ENCODE measurements at places on chromosomes 4 and X.

DNA sequence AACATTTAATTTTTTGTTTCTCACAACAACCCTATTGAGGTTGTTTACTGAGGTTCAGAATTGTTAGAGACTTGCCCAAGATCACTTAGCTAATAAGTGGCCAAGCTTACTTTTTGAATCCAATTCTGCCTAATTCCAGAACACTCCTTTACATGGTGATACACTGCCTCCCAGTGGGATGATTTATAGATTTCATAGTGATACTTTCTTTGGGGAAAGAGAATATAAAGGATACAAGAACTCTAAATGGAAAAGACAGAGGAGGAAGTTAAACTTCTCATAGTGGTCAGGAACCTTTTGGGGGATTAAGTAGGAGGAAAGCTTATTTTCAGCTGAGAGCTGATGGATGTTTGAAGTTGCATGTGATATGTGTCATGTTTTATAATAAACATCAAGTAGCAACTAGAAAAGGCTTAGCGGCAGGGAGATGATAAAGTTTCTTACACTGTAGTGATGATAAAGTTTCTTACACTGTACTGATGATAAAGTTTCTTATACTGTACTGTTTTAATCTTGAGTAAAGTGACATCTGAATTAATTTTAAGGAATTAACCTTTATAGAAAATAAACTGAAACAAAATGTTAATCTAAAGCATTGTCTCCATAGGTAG, 15.3 kb downstream of the STAG2 start:
- no peak for DNase-seq

DNA sequence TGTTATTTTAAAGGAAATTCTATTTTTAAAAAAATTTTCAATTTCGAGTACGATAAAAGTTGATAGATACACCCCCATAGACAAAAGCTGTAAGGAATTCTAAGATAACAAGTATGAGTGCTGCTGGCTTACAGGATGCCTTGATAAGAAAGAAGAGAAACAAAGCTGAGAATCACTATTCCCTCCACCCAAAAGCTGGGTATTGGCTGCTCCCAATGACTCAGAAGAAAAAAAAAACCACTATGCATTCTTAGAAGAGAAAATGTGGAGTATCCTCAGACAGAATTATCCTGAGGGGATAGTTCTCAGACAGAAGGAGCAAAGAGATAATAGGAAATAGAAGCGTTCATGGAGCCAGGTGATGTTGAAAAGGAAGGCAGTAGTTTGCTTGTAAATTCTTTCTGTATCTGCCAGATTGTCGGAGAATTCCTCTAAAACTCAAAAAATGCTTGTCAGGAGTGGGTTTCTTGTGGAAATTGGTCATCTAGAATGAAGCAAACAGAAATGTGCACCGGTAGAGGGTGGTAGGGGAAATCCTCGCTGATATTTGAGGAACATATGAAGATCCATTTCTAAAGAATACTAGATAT, 217.5 kb upstream of the ADAMTS3 start:
- no peak for DNase-seq

DNA sequence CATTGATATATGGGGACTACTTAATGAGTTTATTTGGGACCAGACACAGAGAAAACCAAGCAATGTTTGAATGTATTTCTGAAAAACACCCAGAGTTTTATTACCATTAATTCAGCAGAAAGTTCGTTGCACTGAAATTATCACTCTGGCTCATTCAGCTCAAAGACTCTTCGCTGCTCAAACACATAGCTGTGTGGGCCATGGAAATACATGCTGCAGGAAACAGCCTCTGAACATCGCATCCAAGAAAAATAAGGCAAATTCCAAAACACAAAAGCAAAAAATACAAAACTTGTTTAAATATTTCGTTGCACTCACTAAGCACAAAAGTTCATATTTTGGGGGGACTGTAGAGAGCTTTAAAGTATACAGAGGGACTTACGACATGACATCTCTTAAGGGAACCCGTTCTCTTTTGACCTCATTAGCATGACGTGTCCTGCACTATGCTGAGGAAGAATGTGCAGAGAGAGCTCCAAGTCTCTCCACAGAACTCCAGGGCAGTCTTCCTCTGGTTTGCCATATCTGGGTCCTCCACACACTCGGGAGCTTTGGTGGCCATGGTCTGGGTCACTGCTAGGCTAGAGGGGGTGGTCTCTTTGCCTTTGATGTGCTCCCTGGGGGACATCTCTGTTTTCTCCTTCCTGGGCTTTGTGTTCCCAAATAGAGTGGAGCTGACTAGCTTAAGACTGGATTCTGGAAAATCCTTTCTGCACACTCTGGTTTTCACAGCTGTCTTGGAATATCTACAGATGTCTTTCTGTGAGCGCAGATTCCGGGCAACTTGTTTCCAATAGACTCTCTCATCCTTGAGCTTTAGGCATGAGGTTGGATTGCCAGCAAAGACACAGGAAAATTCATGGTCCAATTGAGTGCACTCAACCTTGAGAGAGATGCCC, 2.8 kb downstream of the FGFBP1 start:
- no peak for DNase-seq

GRCh38 chr4:74659576-74660411, 134.5 kb downstream of the BTC start:
- no peak for DNase-seq

GRCh38 chrX:19956306-19956705, 34.6 kb downstream of the BCLAF3 start:
- DNase-seq = no peak

- DNase-seq = no peak
These were observed 9.9 kb downstream of the CTSO start for GRCh38 chr4:155943605-155944291.

DNA sequence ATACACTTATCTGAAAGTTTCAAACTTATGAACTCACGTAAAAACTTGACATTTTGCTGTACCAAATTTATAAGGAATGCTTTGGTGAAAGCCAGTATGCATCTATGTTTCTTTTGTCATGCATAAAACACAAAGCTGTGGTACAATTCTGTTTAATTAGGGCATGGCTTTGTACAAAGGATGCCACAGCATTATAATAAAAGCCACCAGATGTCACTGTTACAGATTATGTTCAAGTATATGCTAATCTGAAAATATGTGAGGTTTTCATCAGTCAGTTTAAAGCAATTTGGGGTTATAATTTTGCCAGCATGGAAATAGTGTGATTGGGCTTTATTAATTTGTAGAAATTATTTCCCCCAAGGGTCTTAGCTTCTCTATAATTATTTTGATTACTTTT, 69.0 kb downstream of the ATOH1 start:
- no peak for DNase-seq

- no peak for DNase-seq
These were observed 45.7 kb downstream of the SSX7 start for GRCh38 chrX:52608961-52609360.

GRCh38 chr4:17769406-17770174, 11.8 kb downstream of the FAM184B start:
- no peak for DNase-seq

DNA sequence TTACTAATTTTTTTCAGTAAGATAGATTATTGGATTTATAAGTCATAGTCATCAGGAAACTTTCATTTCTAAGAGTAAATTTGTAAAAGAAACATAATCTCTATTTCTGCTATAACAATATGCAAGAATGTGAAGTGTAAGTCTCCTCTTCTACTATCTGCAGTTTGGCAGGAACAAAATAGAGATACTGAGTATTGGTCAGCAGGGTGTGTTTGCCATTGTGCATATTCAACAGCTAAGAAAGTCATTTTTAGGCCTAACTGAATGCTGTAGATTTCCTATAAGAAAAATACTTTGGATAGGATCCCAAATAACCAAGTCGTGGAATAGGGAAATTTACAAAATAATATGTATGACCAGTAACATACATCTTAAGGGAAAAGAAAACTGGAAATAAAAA, 253.3 kb upstream of the EPHA5 start:
- no peak for DNase-seq

- no peak for DNase-seq
These were observed 31.3 kb downstream of the JADE1 start for GRCh38 chr4:128840711-128841318.

DNA sequence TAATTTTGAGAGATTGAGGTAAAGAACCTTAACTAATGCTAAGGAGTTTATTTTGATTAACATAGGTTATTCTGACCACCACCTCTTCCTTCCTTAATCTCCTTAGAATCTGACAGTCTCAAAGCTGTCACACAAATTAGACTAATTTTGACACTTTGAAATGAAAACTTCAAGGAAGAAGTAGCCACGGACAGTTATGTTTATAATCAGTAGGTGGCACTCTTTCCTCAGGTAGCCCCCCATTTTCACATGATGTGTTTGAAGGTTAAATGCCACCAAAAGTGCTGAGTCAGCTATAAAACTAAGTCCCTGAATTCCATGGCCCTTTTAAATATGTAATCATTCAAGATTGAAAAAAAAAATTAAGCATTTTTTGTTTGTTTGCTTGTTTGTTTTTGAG, 22.4 kb downstream of the TMEM33 start:
- no peak for DNase-seq

- no peak for DNase-seq
These were observed 33.4 kb downstream of the ARHGEF6 start for GRCh38 chrX:136747003-136747986.

DNA sequence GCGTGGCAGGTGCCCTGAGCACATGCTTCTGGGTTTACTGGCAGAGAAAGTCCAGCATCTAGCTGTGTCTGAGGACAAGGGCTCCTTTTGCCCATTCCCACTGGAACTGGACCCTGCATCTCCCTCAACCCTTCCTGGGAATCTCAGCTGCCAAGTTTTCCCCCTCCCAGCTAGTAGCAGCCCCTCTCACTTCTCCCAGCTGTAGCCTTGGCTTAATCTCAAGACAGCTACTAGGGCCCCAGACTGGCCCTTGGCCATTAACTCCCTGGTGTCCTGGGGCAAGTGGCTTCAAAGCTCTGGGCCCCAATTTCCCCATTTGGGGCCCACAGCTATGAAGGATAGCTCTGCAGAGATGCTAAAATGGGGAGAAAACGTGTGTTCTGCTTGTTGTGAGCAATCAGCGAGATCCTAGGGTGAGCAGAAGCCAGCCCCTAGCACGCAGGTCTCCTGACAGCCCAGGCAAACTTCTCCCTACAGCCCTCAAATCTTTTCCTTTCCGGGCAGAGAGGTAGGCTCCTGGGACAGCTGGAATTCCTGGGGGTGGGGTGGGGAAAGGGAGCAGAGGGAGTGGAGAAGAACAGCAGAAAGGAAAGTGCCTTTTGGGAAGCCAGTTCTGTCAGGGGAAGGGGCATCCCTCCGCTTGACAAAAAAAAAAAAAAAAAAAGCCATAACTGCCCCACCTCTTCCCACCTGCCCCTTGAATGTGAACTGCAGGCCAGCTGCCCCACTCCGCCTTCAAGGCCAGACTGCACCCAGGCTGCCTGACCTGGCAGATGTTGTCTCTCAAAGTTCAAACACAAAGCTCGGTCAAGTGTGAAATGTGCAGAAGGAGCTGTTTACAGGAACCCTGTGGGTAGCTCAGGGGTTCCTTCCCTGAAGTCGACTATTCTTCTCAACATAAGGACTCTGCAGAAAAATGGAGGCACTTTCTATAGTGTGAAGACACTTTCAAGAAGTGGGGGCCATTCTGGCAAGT, 16.6 kb downstream of the FGD1 start:
- no peak for DNase-seq

DNA sequence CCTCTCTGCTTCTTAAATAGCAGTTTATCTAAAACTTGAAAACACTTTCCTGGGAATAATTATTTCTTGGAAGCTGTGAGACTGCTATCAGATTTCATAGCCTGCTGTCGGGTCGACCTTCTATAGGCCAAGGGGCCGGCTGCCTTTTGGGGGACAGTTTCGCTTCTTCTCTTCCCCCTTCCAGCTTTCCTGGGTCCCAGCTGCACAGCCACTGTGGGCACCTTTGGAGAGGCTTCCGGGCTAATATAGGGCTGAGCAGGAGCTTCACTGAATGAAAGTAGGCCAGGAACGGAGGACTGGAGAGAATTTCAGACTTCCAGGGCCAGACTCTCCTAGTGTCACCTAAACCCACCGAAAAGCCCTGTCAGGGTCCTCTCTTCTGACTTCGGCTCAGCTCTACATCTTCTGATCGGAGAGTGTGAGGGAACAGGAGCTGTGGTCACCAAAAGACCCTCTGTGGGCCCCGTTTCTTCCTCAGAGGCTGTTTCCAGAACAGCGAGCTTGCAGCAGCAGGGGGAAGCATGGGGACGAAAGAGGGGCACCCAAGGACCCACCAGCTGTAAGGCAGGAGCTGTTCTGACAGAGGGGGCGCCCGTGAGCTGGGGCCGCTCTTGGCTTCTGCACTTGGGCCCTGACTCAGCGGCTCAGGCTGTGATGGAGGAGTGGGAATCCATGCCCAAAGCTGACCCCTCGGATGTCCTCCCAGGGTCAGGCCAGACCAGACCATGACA, 620.6 kb downstream of the BCOR start:
- no peak for DNase-seq

DNA sequence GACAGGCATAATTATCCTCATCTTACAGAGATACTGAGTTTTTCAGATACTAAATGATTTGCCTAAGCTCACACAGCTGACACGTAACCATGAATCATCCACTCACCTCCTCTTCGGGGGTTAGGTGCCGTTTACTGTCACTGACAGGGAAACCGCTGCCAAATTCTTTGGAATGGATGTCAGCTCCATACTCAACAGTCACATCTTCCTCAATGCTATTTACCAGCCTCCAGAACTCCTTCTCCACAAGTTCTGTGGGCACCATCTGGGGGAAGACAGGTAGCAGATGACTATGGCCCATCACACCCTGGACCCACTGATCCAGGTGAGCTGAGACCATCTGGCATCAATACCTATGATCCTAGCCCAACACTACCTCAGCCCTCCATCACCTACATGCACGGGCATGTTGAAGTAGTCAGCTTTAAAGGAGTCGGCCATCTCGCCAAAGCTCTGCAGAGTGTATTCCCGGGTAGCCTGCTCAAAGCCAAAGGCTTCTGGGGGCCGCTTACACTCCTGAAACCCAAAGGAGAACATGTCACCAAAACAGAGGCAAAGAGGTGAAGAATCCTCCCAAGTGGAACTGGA, 13.5 kb downstream of the KDM5C start:
- no peak for DNase-seq

GRCh38 chr4:3471886-3472285, 8.8 kb downstream of the DOK7 start:
- no peak for DNase-seq

- DNase-seq = no peak
These were observed 4.8 kb upstream of the TENM3 start for GRCh38 chr4:182238355-182238931.

GRCh38 chrX:11890836-11891514, 132.9 kb downstream of the MSL3 start:
- DNase-seq = no peak

DNA sequence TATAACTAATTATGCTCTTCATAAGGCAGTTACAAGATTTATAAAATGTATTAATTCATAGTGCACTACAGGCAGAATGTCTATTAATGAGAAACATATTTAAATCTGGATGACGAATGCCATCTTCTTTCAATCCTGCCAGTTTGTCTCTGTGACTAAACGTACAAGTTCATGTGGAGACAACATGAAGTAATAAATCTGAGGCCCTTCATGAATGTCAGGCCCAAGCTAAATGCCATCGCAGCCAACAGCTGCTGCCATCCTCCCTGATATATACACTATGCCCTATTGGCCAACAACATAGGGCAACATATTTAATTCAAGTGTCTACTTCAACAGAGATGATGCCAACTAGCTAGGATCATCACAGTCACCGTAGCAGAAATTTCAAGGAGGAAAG, 43.7 kb downstream of the TSPAN5 start:
- no peak for DNase-seq

GRCh38 chr4:151798678-151799416, 38.0 kb upstream of the GATB start:
- DNase-seq = no peak

- DNase-seq = no peak
These were observed 24.3 kb upstream of the TET2 start for GRCh38 chr4:105122350-105122749.

- no peak for DNase-seq
These were observed 244.5 kb upstream of the SPANXN1 start for GRCh38 chrX:145002771-145003170.

GRCh38 chr4:168942985-168943384, 67.1 kb downstream of the CBR4 start:
- no peak for DNase-seq
